ENCODE measurements at places on chromosomes 16 and 17. TPM values are rescaled to one million over a fixed set of nuclear protein-coding genes. Genes with fewer than 3 reads are reported as not detected.
A peak's percentile ranks its signal among the peaks of the same experiment; 100 is the strongest.

DNA sequence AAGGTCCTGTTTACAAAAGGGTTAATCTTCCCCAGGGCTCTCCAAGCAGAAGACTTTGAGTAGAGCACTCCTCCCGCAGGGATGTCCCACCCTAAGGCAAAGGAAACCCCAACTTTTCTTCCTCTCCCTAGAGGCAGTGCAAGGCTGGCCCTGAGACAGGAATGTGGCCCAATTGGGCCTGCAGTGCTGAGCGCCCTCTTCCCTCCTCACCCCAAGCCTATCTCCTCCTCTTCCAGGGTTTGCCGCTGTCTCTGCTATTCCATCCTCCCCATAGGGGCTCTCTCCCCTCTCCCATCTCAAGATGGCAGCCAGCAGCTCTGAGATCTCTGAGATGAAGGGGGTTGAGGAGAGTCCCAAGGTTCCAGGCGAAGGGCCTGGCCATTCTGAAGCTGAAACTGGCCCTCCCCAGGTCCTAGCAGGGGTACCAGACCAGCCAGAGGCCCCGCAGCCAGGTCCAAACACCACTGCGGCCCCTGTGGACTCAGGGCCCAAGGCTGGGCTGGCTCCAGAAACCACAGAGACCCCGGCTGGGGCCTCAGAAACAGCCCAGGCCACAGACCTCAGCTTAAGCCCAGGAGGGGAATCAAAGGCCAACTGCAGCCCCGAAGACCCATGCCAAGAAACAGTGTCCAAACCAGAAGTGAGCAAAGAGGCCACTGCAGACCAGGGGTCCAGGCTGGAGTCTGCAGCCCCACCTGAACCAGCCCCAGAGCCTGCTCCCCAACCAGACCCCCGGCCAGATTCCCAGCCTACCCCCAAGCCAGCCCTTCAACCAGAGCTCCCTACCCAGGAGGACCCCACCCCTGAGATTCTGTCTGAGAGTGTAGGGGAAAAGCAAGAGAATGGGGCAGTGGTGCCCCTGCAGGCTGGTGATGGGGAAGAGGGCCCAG, 1.0 kb downstream of the PRRT2 start:
- peaks cover 30% of the 10 kb centered on the region for H3K27me3 ChIP-seq
- H3K36me3 ChIP-seq, result peaks cover 14% of the 10 kb centered on the region
- peak overlapping the region; percentile 78 for H3K4me3 ChIP-seq
- H3K27ac ChIP-seq, result no peak overlapping the region

GRCh38 chr16:68434624-68435210, 13.6 kb downstream of the SMPD3 start:
- no peak for DNase-seq
- no peak overlapping the region for H3K27ac ChIP-seq
- peaks cover 7% of the 10 kb centered on the region for H3K4me1 ChIP-seq
- no peak overlapping the region for H3K4me3 ChIP-seq

DNA sequence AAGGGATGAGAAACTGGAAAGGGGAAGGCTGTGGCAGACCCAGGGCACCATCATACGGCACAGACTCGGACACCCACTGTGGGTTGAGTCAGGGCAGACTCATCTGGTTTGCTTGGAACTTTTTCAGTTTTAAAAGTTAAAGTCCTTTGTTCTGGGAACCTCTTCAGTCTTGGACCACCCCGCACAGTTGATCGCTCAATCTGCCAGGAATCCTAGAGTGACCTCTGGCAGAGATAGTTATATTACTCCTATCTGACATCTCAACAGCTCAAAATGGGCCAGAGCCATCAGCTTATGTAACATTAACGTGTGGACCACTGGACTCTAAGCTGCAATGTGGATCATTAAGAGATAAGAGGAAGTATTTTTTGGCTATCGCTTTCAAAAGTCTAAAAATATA, 164.3 kb downstream of the ABCA8 start:
- no peak overlapping the region for H3K4me3 ChIP-seq
- no peak overlapping the region for H3K27ac ChIP-seq
- H3K27me3 ChIP-seq, result peaks cover 5% of the 10 kb centered on the region
- H3K36me3 ChIP-seq, result no peaks in the 10 kb centered on the region
- H3K4me1 ChIP-seq, result peaks cover 33% of the 10 kb centered on the region

GRCh38 chr16:72876981-72877373, 171.0 kb downstream of the ZFHX3 start:
- peak overlapping the region; percentile 88 for H3K27ac ChIP-seq
- DNase-seq, result no peak
- H3K27me3 ChIP-seq, result peaks cover 2% of the 10 kb centered on the region
- peaks cover 11% of the 10 kb centered on the region for H3K4me1 ChIP-seq

The STX1B gene
- total RNA-seq, result 5.5 TPM

GRCh38 chr17:63695889-63696288, 4.0 kb downstream of the LIMD2 start:
- peaks cover 37% of the 10 kb centered on the region for H3K36me3 ChIP-seq
- H3K4me3 ChIP-seq, result peak overlapping the region; percentile 63
- H3K27ac ChIP-seq, result peak overlapping the region; percentile 53
- DNase-seq, result no peak

DNA sequence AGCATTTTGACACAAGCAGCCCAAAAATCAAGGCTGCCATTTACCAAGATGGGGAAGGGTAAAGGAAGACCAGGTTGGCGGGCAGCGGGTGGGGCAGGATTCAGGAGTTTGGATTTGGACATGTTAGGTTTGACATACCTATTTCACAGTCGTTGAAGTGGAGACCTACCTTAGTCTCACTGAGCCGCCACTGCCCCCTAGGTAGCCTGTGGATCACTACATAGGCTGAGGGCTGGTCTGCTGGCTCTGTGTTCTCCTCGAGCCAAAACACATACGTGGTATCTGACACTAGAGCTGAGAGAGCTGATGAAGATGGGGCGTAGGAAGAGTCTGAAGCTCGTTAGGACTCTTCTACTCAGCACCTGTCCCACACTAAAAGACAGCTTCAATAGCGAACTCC, 115.1 kb downstream of the HIC1 start:
- peaks cover 14% of the 10 kb centered on the region for H3K36me3 ChIP-seq
- no peak overlapping the region for H3K4me3 ChIP-seq
- H3K27me3 ChIP-seq, result peaks cover 1% of the 10 kb centered on the region
- peak; percentile 33 for DNase-seq
- H3K4me1 ChIP-seq, result peaks cover 18% of the 10 kb centered on the region

The TM4SF5 gene
- total RNA-seq, result not detected

DNA sequence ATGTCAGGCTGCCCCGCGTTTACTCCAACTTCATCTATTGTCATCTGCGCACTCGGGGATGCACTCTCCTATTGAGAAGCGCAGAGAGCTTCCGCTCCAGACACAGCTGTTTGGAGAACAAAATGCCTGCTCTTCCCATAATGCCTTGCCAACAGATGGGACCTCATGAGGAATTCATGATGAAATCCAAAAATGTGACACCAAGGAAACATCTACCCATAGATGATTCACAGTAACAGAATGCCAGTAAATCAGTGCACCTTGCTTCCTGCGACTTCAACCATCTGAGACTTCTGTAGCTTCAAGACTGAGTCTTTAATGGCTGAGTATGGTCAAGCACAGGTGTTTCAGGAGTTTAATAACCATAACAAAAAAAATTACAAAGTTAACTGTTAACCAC, 1144.9 kb upstream of the GOT2 start:
- no peaks in the 10 kb centered on the region for H3K4me1 ChIP-seq
- H3K27me3 ChIP-seq, result no peaks in the 10 kb centered on the region
- no peak for DNase-seq
- H3K27ac ChIP-seq, result no peak overlapping the region

DNA sequence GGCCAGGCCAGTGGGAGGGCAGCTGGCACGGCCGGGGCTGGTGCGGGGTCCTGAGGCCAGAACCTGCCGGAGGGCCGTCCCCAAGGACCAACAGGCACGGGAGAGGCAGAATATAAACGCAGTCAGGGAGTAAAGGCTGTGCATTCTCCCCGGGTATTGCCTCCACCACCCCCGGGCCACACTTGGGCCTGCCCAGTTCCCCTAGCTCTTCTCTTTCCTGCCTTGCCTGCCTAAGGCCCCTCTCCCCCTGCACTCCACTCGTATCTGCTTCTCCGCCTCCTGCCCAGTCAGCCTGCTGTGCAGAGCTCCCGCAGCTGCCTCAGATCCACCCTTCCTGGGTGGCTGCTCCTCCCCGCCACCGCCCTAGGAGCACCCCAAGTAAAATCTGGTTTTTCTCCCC, 5.0 kb upstream of the RPH3AL start:
- no peak for DNase-seq
- no peak overlapping the region for H3K27ac ChIP-seq
- peaks cover 13% of the 10 kb centered on the region for H3K36me3 ChIP-seq

The PHAF1 gene
- 17.7 TPM for total RNA-seq

DNA sequence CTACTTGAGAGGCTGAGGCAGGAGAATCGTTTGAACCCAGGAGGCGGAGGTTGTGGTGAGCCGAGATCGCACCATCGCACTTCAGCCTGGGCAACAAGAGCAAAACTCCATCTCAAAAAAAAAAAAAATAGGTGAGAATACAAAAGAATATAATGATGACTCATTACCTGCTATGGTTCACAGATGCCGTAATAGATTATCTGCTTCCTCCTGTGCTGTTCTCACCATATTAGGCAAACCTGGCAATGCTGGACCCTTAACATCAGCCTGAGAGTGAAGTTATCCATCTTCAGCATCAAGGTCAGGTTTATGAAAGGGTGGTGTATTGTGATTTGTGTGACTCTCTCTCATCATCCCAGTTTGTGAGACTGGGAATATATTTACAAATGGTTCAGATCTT, 271.3 kb upstream of the CPHXL start:
- no peaks in the 10 kb centered on the region for H3K4me1 ChIP-seq
- H3K36me3 ChIP-seq, result no peaks in the 10 kb centered on the region

DNA sequence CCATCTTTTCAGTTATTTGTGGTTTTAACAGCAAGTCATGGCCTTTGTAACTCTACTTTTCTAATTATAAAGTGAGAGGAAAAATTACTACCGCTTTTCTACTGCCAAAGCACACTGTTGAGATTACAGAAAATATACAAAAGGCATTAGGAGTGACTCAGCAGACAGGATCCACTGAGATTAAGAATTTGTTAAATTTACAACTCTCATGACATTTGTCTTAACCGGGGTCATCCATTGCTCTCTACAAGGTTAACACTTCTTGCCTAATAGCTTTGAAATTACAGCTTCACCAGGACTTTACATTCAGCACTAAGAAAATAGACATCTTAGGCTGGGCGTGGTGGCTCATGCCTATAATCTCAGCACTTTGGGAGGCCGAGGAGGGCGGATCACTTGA, 93.4 kb downstream of the SSH2 start:
- no peaks in the 10 kb centered on the region for H3K27me3 ChIP-seq
- no peak overlapping the region for H3K27ac ChIP-seq
- no peak overlapping the region for H3K4me3 ChIP-seq
- no peaks in the 10 kb centered on the region for H3K36me3 ChIP-seq

GRCh38 chr16:88653101-88653500, 2.2 kb upstream of the CYBA start:
- H3K4me3 ChIP-seq, result no peak overlapping the region
- H3K27me3 ChIP-seq, result peaks cover 7% of the 10 kb centered on the region
- H3K4me1 ChIP-seq, result peaks cover 5% of the 10 kb centered on the region
- DNase-seq, result no peak

DNA sequence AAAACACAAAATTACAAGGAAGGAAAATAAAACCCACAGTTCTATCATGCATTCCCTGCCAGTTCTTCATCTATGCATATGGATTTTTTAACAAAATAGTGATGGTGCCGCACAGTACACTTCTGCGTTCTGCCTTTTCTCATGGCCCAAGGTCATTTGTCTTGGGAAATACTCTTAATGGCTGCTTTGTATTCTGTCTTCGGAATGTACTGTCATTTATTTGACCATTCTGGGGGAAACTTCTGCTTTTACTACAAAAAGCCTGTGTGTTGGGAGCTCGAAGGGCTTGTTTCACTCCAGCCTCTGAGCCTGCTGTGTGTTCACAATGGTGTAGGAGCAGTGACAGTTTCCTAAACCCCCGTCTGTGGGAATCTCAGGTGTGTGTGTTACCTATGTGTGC, 82.8 kb upstream of the SEC14L1 start:
- peaks cover 3% of the 10 kb centered on the region for H3K4me1 ChIP-seq
- no peak overlapping the region for H3K4me3 ChIP-seq
- H3K27me3 ChIP-seq, result peaks cover 14% of the 10 kb centered on the region
- no peak for DNase-seq
- no peaks in the 10 kb centered on the region for H3K36me3 ChIP-seq

GRCh38 chr17:58666858-58667267, 25.0 kb downstream of the TEX14 start:
- H3K36me3 ChIP-seq, result peaks cover 3% of the 10 kb centered on the region
- H3K27me3 ChIP-seq, result peaks cover 2% of the 10 kb centered on the region
- no peak overlapping the region for H3K27ac ChIP-seq
- no peak overlapping the region for H3K4me3 ChIP-seq

DNA sequence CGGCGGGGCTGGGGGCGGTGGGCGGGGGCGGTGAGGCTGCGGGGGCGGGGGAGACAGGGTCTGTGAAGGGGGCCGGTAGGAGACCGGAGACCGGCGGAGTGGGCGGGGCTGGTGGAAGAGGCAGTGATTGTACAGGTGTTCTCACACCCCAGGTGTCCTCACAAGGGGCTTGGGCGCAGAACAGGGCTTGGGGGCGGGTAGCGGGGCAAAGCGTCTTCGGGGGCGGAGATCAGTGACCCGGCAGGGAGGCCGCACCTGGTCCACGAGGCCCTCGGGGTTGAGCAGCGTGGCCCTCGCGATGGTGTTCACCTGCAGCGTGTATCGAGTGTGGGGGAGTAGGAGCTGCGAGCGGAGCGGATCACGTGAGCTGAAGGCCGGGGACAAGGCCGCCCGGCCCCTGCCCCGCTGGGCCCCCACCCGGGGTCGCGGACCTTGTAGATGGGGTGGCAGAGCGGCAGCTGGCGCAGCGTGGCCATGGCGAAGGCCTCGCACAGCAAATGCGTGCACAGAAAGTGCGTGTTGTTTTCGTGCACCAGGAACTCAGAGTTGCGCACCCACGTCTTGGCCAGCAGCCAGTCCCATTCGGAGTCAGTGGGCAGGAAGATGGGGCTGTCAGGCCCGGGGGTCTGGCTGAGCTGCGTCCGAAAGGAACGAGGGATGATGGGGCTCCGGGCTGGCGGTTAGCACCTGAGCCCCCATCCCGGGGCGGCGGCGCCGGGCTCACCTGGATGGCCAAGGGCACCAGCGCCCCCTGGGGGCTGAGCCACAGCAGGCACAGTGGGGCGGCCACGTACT, 8.5 kb downstream of the ALOXE3 start:
- peaks cover 4% of the 10 kb centered on the region for H3K36me3 ChIP-seq
- no peak overlapping the region for H3K27ac ChIP-seq
- peaks cover 11% of the 10 kb centered on the region for H3K4me1 ChIP-seq
- DNase-seq, result peak; percentile 72
- peaks cover 19% of the 10 kb centered on the region for H3K27me3 ChIP-seq

The NAGS gene
- total RNA-seq, result 1.2 TPM

Measured in endothelial cell (in vitro differentiated cells).